Psoas muscle (tissue), 8 donors: ENCODE measurements at places on chromosomes 1 and 21. TPM values are rescaled to one million over a fixed set of nuclear protein-coding genes. Genes with fewer than 3 reads are reported as not detected.

DNA sequence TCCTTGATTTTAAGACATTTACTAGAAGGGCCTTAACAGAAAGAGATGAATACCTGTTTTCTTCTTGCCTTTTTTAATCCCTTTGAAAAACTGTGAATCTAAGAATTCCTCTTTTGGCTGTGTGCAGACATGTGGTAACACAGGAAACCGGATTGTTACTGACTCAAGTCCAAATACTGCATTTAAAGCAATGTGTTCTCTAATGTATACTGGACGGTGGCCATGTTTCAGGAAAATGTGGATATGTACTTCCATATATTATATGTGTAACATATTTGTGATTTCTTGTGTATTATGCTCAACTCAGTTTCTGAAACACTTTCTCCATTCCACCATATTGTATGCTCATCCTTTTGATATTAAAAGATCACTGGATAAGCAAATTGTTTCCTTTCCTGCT lies 185.1 kb downstream of the LRRC7 start:
- no peak for DNase-seq

- no peak for DNase-seq
Measured at GRCh38 chr21:44737706-44738354, 26.5 kb upstream of the TSPEAR start.

DNA sequence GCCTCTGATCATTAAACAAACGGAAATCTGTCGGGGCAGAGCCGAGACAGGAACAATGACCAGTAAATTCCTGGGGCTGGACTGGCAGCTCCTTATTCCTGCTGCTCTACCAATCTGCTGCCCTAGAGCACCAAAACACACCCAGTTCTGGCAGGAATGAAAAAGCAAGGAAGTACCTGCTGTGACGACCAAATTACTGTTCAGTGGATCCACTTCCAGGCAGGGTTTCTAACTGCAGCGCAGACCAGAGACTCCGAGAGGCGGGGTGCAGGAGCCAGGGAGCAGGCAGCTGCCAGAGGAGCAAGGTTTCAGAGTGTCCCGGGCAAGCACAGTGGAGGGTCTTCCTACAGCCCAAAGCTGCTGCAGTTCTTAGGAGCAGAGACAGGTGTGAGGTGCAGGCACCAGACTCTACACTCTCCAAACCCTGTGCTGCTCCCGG lies 32.4 kb downstream of the KANK4 start:
- no peak for DNase-seq

DNA sequence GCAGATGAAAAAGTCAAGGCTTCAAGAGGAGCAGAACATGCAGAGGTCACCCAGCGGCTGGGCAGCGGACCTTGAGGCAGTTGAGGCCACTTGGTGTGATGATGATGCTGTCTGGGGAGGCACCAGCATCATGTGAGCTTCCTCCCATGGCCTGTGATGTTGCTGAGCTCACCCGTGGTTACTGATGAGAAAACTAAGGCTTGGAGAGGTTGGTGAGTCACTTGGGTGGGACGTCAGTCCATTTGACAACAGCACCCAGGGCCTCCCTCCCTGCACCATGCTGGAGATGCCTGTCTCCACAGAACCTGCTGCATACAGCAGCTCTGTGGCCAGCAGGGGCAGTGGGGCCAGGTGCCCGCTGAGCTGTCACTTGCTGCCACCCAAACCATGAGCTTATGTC lies 146.8 kb downstream of the NPHP4 start:
- DNase-seq = no peak

DNA sequence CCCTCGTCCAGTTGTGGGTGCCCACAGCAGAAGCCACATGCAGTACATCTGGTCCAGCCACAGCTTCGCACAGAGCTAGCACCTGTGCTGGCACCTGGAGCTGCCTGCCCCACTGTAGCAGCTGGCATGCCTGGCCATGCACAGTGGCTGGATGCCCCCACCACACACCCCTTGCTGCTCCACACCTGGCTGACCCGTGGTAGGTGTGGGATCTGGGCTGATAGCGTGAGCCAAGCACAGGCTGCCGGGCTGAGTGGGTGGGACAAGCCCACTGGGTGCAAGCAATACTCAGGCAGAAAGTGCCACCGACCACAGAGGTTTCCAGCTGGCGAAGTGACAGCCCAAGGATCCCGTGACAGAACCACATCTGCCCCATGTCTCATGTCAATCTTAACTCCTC lies 30.6 kb upstream of the BACE2 start:
- no peak for DNase-seq

DNA sequence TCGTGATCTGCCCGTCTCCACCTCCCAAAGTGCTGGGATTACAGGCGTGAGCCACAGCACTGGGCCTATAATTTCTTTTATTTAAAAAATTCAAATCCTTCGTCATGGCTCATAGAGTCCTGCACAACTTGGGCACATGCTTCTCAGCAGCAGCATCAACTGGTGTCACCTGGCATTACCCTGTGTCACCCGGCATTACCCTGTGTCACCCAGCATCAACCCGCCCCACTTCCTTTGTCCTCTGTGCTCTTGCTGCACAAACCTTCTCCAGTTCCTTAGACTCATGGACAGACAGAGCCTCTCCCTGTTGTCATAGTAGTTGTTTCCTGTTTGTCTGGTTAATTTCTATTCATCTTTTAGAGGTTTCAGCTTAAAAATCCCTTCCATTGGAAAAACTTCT lies 121.2 kb upstream of the SERBP1 start:
- no peak for DNase-seq

DNA sequence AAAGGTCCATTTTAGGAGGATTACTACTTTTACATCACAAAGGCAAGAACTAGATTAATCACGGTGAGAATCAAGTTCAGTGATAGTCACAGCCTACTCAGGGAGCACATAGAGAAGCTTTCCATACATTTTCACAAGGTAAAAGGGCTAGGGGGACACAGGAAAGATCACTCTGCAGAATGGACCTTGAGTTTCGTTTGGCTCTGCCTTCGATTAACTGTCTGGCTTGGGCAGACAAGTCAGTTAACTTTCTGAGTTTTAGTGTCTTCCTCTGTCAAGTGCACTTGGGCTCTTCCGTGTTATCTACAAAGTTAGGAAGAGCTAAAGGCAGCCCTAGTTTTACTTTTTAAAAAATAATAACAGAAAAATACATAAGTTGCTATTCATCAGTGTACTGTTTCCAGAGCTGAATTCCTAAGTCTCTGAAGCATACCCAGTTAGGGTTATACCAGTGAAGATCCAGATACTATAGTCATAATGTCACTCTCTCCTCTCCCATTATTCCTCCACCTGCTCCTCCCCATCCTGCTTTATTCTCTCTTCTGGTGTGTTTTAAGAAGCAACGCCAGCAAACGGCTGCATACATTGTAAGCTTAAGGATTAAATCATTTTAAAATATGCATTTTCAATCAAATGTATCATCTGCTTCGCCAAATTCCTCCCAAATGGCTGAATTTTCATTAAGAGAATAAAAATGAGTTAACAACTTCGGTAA lies 1.7 kb downstream of the CEP170 start:
- DNase-seq = no peak

DNA sequence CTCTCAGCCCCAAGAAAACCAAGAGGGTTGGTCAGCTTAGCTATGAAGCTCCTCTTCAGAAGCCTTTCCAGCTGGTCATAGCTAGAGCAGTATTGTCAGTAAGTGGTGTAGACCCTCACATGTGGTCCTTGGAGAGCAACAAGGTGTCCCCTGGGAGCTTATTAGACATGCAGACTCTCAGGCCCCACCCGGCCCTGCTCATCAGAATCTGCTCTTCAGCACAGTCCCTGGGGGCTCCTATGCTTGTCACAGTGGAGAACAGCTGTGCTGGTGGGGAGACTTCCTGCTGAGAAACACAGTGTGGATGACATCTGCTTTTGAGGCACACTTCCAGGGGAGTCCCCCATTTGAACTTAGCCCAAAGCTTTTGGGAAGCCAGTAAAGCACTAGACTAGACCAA lies 21.9 kb upstream of the NEK2 start:
- DNase-seq = no peak

- no peak for DNase-seq
Measured at GRCh38 chr1:1182491-1183220, 9.0 kb downstream of the TTLL10 start.

- DNase-seq = no peak
Measured at GRCh38 chr1:90394247-90394646, 322.9 kb downstream of the BARHL2 start.

DNA sequence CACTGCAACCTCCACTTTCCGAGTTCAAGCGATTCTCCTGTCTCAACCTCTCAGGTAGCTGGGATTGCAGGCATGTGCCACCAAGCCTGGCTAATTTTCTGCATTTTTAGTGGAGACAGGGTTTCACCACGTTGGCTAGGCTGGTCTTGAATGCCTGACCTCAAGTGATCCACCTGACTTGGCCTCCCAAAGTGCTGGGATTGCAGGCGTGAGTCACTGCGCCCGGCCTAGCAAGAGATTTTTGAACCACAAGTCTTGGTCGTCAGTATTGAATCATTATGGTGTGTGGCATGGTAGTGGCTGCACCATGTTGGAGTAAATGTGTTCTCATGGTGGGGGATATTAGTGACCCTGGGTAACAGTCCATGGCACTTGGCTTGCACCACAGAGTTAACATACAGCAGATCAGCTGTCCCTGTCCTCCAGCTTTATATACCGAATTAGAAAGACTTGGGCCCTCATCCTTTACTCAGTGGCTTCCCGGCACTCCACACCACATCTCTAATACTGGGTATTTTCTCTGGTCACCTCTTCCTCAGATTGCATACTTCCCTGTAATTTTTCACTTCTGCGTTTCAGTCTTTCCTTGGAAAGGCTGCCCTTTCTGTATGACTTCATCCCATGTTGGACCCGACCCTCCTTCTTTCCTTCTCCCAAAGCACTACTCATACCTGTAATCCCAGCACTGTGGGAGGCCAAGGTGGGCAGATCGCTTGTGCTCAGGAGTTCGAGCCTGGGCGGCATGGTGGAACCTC lies 25.1 kb downstream of the AK4 start:
- no peak for DNase-seq

- no peak for DNase-seq
Measured at GRCh38 chr1:91804546-91805023, 81.4 kb downstream of the TGFBR3 start.

GRCh38 chr1:58809325-58810010 lies 25.6 kb upstream of the JUN start:
- DNase-seq = no peak

DNA sequence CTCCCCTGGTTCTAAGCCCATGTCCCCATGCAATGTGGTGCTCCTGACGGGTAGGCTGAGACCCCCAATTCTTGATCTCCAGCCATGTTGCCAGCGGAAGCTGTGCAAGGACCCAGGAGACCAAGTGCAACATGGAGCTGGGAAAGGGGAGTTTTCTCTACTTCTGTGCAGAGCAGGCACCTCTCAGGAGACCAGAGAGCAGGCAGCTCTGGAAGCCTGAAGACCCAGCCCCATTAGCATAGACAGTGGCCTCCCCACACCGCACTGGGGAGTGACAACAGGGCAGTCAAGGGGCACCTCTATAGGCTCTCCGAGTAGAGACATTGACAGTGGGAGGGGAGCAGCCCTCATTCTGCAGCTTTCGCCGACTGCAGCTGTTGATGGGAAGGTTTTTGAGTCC lies 410.2 kb downstream of the MATN1 start:
- peak; percentile 19 for DNase-seq

DNA sequence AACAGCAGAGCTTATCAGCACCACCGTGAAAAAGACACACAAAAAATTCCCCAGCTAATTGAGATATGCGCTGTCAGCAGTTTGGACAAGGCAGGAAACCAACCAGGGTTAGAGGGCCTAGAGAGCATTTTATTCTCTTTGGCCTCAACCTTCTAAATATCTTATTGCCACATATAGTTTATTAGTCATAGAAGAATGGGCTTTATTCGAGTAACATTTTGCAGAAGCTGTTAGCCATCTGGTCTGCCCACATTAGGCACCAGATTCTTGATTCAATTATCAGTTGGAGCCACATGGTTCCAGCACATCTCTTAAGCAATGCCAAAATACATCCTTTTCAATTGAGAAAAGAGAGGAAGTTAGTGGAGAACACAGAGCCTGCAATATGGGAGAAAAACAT lies 109.9 kb upstream of the CXADR start:
- DNase-seq = no peak

DNA sequence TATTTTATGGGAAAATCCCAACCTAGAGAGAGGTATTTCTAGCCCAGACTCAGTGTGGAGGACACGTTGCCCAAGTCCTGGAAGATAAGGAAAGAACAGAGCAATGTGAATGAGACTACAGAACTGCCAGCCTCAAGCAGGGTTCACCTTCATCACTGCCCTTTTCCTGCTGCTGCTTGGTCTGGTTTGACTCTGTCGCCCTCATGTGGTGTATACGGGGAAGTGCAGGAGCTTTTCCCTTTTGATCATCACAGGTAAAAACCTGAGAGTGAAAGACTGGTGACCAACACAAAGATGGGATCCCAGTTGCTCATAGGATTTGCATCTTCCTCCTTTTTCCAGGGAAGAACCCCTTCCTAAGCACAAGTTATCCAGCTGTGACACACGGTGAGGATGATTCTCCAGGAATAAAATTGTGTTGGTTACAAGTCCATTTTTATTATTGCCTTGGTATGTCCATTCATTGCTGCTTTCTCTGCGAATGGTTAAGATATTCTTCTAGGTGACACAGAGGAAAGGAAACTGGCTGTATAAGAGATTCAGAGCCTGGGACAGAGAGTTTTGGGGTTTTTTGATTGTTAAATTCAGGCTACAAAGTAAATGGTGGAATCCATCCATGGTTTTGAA lies 89.5 kb upstream of the CD53 start:
- no peak for DNase-seq

DNA sequence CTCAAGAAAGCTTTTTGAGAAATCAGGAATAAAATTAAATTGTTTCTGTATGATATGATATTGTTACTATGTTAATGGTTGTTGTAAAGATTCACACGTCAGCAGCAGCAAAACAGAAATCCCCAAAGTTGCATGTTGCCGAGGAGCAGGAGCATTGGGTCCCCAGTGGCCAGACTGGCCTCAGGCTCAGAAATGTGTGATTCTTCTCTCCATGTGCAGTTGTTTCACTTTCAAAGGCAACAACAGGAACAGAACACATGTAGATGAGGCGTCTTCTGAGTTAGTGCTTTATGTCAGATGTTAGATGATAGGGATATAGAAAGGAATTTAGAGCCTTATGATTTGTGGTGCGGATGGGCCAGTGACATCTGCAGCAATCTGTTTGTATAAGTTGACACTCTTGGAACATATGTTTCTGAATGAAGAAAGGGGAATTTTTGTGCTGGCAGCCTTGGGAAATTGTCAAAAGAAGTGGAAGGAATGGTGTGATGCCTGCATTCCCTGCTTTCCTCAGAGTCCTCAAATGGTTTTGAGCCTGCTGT lies 2.1 kb upstream of the TTLL7 start:
- DNase-seq = no peak

The NECTIN4 gene
- total RNA-seq = not detected

The FCGR3A gene
- total RNA-seq = 8.2 TPM

The MYBPH gene
- total RNA-seq = 882 TPM

The CD84 gene
- 1.6 TPM for total RNA-seq

The ALX3 gene
- not detected for total RNA-seq

The KLHDC8A gene
- total RNA-seq = not detected

The NKAIN1 gene
- total RNA-seq = 5.3 TPM
